ENCODE measurements at places on chromosomes 1 and 21.

GRCh38 chr1:245599371-245600174, 444.8 kb downstream of the KIF26B start:
- DNase-seq, result peak; percentile 84

GRCh38 chr21:43869486-43870325, 4.7 kb downstream of the AGPAT3 start:
- no peak for DNase-seq

GRCh38 chr1:157806431-157807149, 13.3 kb downstream of the FCRL1 start:
- DNase-seq, result no peak

DNA sequence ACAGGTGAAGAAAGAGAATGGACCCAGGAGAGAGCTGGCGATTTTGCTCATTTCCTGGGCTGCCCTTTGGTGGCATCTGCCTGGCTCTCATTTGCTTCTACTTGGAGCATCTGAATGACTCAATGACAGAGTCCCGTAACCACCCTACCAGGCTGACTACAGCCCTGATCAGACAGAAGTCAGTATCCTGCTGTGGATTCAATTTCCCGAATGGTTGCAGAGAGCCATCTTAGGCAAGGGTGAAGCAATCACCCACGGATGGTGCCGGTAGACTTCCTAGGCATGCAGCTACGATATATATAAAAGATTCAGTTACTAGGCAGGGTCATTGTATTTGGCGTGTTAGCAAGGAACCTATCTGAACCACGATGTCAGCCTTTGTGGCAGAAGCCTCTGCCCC, 10.2 kb downstream of the AJAP1 start:
- peak; percentile 66 for DNase-seq

- no peak for DNase-seq
Observed at GRCh38 chr1:233675893-233676292, 62.0 kb downstream of the KCNK1 start.

DNA sequence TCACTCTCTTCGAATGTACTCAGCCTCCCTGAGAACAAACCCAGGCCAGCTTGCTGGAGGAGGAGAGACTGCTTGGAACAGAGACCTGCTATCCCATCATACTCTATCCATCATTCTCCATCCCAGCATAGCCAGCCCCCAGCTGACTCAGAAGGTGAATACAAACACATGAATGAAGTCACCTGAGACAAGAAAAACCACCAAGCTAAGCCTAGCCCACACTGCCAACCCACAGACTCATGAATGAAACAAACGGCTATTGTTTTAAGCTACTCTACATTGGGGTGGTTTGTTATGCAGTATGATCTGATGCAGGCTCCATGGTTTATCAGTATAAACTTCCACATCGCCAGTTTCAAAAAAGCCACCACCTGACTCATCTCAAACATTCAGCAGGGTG, 395.6 kb downstream of the SETD4 start:
- DNase-seq, result no peak

DNA sequence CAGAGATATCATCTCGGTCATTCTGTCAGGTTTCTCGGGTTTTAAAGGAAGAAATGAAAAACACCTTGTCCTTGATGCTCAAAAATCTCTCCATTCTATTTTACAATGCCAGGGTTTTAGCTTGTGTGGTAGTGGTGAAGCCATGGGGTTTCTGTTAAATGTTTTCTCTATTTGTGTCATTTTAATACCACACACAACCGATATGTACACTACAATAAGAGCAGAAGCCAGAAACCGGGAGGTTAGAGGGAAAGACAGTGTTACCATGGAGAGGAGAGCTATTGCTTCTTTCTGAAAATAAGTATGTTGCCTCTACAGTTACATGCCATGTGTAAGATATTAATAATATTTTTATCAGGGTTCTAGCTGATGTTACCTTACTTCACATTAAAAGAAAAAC, 2.8 kb downstream of the SLC35D1 start:
- DNase-seq, result no peak
